ENCODE measurements at places on chromosomes 1 and 21.

DNA sequence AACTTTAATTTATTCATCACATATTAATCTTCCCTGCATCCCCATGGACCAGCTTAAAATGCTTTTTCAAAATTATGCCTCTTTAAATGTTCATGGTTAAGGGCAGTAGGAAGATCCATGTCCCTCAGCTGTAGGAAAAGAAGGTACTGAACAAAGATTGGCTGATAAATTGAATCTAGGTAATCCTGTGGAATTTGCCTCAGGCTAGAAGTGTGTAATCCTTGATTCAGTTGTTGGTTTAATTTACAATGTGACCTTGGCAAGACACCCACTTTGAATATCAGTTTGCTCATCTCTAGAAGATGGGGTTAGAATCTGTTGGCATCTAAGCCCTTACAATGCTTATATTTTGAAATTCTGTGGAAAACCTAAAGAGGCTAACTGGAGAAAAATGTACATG, 6.1 kb downstream of the TTC4 start:
- DNase-seq, result no peak

GRCh38 chr1:88662723-88663122, 21.4 kb upstream of the PKN2 start:
- DNase-seq, result no peak

GRCh38 chr1:7046891-7047290, 261.6 kb downstream of the CAMTA1 start:
- DNase-seq, result no peak

DNA sequence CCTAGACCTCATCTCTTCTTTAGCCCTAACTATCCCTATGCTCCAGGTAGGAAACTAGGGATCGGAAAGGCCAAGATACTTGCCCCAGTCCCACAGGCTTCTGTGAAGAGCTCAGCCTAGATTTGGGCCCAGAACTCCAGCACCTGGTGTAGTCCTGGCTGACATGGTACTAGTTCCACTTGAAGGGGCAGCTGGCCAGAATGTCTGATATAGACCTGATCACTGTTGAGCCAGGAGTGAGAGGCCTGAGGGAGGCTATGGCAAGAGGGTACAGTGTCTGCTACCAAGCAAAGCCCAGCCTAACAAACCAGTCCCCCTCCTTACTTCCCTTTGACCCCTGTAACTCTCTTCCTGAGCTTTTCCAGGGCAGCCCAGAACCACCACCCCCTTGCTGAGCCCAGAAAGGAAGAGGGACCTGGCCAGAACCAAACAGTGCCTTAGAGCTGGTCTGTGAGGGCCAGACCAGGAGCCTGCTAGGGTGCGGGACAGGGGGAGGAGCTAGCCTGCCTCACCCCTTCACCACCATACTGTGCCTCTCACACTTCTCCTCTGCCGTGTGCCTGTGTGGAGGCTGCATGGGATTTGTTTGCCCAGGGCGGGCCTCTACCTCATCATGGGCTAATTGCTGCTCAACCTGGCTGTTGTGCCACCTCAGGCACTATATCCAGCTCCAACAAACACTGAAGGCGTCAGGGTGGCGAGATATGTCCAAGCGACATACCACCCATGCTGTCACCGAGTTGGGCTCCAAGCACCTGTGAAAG, 10.9 kb downstream of the POMGNT1 start:
- DNase-seq, result no peak

GRCh38 chr1:147272042-147272441, 29.6 kb downstream of the CHD1L start:
- DNase-seq, result no peak

DNA sequence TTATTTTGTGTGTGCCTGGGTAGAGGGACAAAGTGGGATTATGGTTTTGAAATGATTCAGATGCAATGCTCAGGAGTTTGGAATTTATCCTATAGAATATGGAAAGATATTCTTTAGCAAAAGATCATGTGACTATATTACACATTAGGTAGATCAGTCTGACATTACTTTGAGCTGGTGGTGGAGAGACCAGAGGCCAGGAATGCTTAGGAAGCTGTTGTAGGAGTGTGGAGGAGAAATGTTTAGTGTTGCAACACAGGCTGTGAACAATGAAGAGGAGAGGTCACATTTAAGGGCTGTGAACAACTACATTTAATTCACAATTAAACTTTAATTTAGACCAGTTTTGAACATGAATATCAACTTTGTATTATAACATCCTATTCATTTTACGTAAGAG, 45.3 kb upstream of the PODN start:
- no peak for DNase-seq

- DNase-seq, result no peak
Observed at GRCh38 chr1:229229137-229229720, 41.7 kb upstream of the RAB4A start.

DNA sequence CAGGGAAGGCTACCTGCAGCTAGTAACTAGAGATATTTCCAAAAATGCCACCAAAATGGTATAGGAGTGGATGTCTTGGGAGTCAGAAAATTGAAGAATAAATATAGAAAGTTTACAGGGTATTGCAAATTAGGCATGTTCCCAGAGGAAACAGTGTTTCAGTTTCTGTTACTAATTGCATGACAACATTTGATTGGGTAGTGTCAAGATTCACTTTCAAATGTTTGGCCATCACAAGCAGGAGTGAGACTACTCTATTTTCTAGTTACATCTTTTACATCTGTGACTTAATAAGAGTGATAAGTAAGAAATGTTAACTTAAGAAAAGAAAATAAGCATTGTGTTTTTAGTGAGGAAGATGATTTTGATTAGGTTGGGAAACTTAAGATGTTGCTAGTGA, 30.2 kb downstream of the AMY1C start:
- no peak for DNase-seq

DNA sequence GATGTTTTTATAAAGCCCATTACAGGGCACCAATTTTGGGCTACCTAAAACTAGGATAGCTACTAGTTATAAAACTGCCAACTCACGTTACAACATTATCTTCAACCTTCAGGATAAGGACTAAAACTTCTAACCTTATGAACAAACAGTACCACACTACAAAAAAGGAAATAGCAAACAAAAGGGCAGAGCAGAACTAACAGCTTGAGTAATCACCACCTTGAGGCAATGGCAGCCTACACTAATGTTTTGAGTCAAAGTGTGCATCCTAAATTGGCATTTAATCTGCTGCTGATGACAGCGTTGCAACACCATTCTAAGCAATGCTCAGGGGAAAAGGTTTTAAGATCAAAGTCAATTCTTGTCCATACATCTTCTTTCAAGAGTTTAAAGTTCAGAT, 27.2 kb downstream of the PTP4A2 start:
- no peak for DNase-seq

GRCh38 chr1:145959957-145960467, 2.2 kb upstream of the LIX1L start:
- no peak for DNase-seq

GRCh38 chr1:97243973-97244560, 522.5 kb downstream of the PTBP2 start:
- no peak for DNase-seq

DNA sequence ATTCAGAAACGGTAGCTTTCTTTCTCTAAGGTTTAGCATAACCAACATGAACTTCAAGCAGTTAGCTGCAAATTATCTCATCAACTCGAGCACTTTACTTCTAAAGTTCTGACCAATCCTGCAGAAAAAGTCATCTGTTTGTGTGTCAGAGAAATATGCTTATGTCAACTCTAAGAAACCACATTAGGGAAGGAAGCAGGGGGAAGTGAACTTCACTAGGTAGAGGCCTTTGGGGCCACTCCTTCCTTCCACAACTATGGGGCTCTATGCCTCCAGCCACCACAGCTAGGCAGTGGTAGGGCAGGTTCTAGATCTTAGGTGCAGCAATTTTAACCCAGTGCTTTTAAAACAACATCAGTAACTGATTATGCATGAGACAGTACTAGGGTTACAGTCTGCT, 375.9 kb downstream of the DSCAM start:
- DNase-seq, result no peak

- no peak for DNase-seq
Observed at GRCh38 chr1:52544665-52545525, 8.0 kb downstream of the TUT4 start.

DNA sequence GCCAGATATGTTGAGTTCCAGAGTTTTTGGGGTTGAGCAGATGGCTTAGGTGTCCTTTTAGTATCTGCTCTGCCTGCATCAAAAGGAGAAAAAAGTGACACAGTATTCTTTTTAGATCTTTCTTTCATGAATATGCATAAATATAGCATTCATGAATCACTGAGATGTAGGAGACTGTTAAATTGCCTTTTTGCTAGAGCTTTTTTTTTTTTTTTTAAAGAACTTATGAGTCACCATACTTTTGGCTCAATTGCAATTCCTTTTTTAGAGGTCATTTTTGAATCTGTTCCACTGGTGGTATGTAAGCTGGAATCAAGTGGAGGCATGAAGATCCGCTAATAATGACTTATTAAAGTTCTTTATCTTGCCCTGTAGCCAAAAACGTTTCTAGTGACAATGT, 480.9 kb upstream of the ZRANB2 start:
- no peak for DNase-seq

DNA sequence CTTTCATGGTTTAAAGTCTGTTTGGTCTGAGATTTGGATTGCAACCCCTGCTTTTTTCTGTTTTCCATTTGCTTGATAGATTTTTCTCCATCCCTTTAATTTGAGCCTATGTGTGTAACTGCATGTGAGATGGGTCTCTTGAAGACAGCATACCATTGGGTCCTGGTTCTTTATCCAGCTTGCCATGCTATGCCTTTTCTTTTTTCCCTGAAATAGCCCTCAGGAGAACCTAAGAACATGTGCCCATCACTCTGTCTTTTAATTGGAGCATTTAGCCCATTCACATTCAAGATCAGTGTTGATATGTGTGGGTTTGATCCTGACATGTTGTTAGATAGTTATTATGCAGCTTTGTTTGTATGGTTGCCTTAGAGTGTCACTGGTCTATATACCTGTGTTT, 21.7 kb upstream of the DENND1B start:
- no peak for DNase-seq

GRCh38 chr1:58933599-58933926, 149.7 kb upstream of the JUN start:
- no peak for DNase-seq

- no peak for DNase-seq
Observed at GRCh38 chr1:86499987-86500593, 31.4 kb downstream of the CLCA1 start.

- DNase-seq, result no peak
Observed at GRCh38 chr1:99956755-99957154, 13.0 kb upstream of the SLC35A3 start.

DNA sequence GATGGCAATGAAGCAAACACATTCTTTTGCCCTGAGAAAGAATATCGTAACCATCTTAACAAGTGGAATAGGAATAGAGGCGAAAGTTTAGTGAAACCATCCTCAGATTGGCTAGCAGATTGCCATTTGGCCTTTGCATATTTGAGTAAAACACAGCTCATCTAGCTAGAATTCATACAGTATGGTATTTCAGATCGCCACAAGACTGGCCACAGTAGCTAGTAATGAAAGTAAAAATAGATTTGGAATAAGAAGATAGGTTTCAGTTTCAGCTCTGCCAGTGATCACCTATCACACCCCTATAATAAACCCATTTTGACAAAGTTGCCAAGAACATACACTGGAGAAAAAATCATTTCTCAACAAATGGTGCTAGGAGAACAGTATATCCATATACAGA, 294.9 kb downstream of the LRRIQ3 start:
- DNase-seq, result no peak

Data from anterior cingulate cortex (tissue), 58 donors.